Effector memory CD4-positive, alpha-beta T cell (primary cell): ENCODE measurements at places on chromosomes 11 and 22.

- H3K27ac ChIP-seq, result no peak overlapping the region
- no peaks in the 10 kb centered on the region for H3K27me3 ChIP-seq
- DNase-seq, result no peak
- H3K4me1 ChIP-seq, result no peaks in the 10 kb centered on the region
Observed at GRCh38 chr11:27673979-27674663, 26.1 kb downstream of the BDNF start.

DNA sequence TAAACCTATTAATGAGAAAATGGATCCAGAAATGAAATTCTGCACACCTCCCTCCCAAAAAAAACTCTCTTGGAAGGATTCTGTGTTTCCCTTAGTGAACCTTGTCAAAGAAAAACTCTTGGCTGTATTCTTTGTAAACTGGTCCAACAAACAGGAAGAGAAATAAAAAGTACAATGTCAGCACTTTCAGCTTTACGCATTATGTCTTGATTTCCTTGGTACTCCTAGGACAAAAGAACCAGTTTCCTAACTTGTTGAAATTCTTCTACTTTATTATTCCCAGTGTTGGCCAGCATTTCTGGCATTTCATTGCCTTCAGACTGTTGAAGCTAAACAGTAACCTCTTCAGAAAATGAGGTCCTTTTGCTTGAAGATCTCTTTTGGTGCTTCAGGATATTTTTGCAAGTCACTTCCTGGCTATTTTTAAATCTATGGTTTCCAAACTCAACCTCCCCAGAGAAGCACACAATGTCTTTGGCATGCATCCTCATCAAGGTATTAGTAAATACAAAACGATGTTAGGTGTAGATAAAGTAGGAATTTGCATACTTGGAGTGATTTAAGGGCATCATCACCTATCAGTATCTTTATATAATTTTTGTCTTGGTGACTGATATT is 342.7 kb downstream of the AASDHPPT start:
- H3K36me3 ChIP-seq, result no peaks in the 10 kb centered on the region
- no peak overlapping the region for H3K4me3 ChIP-seq
- no peaks in the 10 kb centered on the region for H3K4me1 ChIP-seq
- H3K27me3 ChIP-seq, result no peaks in the 10 kb centered on the region
- no peak for DNase-seq

DNA sequence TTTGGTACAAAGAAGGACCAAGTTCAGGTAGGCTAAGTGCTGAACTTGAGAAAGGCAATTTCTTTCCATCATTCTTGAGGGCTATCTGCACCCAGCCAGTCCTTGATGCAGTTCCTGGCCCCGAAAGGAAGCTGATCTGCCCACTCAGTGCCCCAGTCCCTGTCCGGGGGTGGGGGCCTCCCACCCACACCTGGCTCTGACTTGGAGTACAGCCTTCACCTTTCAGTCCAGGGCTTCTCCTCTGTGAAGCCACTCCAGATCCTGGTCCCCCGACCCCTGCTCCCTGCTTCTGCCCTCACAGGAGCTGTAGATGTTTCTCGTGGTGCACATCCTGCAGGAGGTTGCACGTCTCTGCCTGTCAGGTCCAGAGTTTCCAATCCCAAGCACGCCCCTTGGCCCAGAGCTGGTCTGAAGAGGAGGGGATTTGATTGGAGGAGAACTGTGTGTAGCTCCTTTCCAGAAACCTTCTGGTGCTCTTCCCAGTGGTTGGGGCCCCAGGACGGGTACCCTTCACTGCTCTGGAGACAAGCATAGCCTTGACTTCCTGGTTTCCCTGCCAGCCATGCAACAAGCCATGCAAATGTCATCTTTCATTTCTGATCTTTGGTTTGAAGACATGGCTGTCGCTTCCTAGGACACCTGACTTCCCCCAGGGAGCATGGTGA is 75.3 kb downstream of the BCR start:
- H3K4me1 ChIP-seq, result no peaks in the 10 kb centered on the region
- no peak for DNase-seq
- no peaks in the 10 kb centered on the region for H3K27me3 ChIP-seq
- no peak overlapping the region for H3K27ac ChIP-seq
- H3K36me3 ChIP-seq, result peaks cover 29% of the 10 kb centered on the region
- H3K4me3 ChIP-seq, result no peak overlapping the region

DNA sequence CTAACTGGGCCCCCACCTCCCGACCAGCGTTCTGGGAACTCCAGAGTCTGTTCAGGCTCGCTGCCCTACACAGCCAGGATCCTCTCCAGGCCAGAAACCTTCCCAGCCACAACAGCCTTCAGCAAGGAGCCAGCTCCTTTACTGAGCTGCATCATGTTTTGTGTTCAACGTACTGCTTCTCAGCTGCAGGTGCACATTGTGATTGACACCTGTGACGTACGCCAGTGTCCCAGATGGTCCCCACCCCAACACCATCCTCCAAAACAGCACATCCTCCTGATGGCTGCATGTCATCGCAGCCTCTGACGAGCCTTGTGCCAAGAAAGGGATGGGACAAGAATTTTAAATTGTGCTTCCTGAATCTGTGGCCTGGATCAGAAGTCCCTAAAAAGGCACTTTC is 117.5 kb downstream of the SPATA19 start:
- no peak overlapping the region for H3K4me3 ChIP-seq
- no peak overlapping the region for H3K27ac ChIP-seq
- DNase-seq, result no peak

DNA sequence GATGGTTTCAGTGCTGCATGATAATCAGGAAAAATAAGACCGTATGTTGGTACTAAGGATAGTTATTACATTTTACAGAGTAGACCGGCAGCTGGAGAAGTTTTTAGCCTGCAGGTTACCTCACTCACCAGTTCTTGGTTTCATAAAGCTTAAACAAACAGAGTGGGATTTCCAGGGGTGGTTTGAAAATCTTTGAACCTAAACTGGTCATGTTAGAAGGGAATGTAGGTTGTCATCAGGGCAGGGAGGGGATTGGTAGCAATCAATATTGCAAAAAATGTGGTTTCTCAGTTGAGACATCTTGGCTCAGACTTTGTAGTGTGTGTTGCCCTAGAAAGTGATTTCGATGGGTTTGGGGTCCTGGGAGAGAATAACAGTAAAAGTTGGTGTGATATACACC is 17.5 kb downstream of the EXT2 start:
- DNase-seq, result no peak
- no peaks in the 10 kb centered on the region for H3K27me3 ChIP-seq
- H3K4me1 ChIP-seq, result no peaks in the 10 kb centered on the region
- H3K36me3 ChIP-seq, result peaks cover 32% of the 10 kb centered on the region

GRCh38 chr11:33725496-33725895 is 10.7 kb downstream of the CD59 start:
- no peak for DNase-seq
- H3K27me3 ChIP-seq, result no peaks in the 10 kb centered on the region
- no peak overlapping the region for H3K27ac ChIP-seq
- no peak overlapping the region for H3K4me3 ChIP-seq
